ENCODE measurements at places on chromosomes 16 and 17.

GRCh38 chr17:57935833-57936807 is 19.1 kb downstream of the CUEDC1 start:
- DNase-seq = peak; percentile 53

DNA sequence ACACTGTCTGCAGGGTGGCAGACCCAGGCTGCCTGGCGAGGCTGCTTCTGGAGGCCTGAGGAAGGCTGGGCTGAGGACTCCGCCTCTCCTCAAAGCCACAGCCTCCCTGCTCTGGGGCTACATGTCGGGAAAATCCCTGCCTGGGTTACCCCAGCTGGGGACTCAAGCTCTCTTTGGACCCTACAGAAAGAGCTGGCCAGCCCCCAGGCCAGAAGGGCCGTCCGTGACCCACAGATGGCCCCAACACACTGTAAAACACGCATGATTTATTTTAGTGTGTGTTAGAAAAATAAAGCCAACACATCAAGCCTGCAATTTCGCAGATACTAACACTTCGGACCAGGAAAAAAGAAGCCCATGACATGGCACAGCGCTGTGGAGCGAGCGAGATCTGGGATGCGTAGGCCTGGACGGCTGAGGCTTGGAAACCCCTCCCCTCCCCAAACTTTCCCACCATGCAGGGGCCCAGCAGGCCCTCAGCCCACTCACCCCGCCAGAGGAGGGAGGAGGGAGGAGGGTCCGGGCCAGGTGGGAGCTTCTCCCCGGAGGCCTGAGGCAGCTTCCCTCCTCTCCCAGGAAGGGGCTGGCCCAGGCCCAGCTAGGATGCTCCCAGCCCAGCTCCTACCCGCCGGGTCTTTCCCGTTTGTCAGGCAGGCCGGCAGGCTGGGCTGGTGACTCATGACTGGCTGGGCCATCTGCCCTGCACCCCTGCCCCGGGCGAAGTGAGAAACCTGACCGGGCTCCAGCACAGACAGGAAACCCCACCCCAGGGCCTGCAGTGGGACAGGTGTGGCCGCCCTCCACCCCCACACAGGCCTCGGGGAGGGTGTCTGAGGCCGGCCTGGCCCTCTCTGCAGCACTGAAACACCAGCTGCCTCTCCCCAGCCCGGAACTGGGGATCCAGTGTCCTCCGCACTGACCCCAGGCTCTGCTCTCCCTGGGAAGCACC is 34.1 kb upstream of the SLC38A10 start:
- DNase-seq = peak; percentile 90

DNA sequence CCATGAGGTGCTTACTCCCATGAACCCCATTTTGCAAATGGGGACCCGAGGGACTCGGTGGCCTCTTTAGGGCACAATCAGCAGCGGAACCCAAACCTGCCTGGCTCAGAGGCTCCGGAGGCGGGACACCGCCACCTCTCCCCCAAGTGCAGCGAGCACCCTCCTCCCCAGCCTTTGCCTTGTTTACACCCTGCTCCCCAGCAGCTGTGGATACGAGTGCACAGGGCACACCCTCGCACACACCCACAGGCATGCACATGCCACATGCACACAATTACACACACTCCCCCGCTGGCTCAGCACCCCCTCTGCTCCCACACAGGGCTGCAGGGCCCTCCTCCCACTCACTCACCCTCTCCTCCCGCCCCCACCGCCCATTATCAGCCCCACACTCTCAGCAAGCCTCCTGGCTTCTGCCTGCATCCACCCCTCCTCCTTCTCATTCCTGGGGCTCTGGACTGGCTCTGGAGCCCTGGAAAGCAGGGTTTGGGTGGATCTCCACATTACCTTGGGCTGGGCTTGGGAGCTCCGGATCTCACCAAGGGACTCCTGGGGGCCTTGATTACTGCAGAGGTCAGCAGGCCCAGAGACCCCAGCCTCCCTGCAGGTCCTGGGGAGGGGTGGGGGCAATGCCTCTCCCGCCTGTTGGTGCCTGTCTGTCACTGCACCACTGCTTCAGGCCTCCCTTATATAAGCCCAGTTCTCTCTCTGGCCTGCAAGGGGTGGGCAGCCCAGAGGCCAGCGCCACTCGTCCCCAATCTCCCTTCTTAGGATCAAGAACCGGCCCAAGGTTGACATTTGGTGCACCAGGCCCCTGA is 6.4 kb downstream of the PDK2 start:
- no peak for DNase-seq

GRCh38 chr16:65545413-65545956 is 423.6 kb upstream of the CDH11 start:
- no peak for DNase-seq

DNA sequence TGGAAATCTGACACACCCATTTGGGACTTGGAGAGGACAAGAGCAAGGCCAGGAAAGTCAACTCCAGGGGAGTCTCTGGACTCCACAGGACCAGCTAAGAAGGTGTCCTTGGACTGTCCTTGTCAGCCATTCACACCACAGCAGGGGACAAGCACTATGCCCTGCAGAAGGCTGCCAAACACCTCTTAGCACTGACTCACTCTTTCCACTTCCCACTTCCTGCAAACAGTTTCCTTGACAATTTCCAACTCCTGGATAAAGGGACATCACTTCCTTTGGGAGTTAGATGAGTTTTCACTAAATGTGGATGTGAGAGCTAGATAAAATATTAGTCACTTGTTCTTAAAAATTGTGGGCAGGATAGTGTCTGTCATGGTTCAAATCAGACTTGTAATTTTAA is 37.8 kb upstream of the BCAR1 start:
- peak; percentile 74 for DNase-seq

GRCh38 chr16:17759451-17760390 is 289.0 kb upstream of the XYLT1 start:
- no peak for DNase-seq

- DNase-seq = no peak
Observed at GRCh38 chr16:7517496-7517895, 184.9 kb downstream of the RBFOX1 start.

- DNase-seq = peak; percentile 44
Observed at GRCh38 chr17:10041916-10042588, 137.0 kb upstream of the RCVRN start.

DNA sequence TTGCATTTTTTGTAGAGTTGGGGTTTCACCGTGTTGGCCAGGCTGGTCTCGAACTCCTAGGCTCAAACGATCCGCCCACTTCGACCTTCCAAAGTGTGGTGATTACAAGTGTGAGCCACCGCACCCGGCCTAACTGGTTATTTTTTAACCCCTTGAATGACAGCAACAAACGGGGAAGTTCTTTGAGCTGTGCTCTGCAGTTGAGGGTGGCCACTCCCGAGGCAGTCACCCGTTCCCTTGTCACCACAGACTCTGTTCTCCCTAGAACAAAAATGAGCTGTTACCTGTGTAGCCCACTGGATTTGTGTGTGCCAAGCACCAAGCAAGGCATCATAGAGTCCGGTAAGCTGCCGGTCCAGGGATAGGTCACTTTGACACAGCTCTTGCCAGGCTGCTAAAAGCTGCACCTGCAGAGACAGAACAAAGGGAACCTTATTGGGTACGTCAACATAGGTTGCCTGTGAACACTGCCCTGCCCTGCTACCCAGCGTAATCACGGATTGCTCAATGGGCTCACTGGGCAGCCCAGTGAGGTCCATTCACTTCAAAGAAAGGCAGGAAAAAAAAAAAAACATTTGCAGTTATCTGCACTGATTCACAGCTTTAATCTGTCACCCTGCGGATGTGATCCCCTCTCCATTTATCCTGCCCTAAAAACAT is 19.6 kb downstream of the COG7 start:
- no peak for DNase-seq

GRCh38 chr17:7859028-7859427 is 1.2 kb downstream of the CYB5D1 start:
- DNase-seq = no peak

DNA sequence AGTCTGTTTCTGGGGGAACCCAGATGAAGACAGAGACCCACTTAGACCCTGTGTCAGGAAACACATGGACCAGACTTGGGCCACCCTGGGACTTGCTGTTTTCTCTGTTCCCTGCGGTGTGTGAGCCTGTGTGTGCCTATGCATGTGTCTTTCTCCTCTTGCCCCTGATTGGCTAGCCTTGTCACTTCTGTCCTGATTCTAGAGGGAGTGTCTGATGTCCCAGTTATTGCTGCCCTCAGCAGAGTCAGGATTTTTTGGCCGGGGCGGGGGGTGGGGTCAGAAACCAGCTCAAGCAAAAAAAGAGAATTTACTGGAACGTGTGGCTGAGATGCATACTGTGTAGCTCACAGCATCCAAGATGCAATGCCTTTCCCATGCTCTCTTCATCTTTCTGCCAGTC is 30.5 kb downstream of the PLCG2 start:
- DNase-seq = no peak

GRCh38 chr17:75707079-75707571 is 14.1 kb upstream of the ITGB4 start:
- no peak for DNase-seq

DNA sequence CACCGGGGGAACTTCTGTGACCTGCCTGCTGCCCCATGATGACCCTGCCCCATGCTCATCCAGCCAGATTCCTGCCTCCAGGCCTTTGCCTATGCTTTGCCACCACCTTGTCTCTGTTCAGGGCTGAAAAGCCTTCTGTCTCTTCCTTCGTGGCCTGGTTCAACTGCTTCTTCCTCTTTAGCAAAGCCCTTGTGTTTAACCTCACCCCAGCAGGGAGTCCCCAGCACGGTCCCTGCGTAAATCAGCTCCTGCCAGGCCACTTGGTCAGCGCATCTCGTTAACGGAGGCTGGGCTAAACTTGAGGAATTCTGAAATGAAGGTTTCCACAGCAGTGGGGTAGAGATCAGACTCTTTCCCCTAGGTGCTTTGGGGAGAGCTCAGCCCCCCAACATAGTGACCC is 16.1 kb upstream of the KCNJ12 start:
- no peak for DNase-seq

DNA sequence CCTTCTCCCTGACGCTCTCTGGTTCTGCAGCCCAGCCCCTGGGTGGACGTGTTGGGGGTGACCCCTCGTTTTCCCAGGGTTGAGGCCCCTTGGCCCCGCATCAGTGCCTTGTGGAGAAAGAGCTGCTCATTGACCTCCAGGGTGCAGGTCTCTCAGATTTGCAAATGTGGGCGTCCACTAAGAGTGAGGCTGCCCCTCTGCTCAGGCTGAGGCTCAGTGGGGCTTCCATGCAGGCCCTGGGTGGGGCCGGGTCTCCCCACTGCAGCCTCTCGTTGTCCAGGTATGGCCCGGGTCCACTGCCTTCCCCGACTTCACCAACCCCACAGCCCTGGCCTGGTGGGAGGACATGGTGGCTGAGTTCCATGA is 9.0 kb downstream of the GAA start:
- no peak for DNase-seq

DNA sequence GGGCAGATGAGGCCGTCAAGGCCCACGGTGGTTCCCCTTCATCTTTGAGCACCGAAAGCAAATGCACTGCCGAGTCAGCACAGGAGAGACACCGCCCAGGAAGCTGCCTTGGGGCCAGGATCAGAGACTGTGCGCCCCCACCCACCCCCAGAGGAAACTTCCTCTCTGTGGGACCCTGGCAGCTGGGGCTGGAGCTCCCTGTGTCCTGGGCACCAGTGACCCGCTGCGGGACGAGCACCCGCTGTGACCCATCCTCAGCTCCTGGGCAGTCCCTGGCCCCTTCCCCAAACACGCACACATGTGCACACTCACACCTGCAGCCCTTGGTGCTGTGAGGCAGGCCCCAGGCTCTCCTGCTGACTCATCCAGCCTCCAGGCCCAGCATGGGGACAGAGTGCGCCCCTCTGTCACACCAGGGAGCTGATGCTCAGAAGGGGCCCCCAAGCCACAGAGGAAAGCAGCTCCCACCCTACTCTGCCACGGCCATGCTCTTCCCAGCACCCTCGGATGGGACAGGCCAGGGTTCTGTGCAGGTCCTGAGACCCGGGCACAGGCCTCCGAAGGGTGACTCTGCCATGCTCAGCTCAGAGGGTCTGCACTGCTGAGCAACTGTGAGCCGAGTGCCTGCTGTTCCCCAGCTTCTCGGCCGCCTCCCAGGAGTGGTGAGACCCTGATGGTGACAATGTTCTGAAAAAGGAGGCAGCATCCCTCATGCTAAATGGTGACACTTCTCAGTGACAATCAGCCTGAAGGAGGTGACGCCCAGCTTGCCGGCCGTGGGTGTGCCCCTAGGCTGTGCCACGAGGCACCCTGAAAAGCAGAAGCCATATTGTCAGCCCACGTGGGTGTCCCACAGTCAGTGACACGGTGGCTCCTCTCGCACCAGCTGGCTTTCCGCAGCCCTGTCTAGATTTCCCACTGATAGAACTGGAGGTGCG is 3.6 kb downstream of the PIEZO1 start:
- no peak for DNase-seq

DNA sequence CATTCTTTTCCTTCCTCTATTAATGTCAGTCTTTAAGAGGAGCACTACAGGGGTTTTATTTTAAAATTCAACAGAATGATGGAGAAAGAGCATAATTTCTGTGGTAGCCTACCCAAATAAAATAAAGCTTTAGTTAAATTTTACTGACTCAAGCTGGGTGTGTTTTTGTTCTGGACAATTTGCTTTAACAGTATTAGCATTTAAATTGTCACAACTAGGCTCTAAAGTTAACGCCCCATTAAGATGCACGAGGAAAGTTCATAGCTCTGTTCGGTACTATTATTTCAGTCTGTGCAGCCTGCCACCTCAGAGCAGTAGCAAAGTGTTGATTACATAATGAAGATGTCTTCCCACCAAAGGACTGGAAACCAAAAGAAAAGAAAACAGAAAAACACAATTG is 52.0 kb downstream of the CDK12 start:
- no peak for DNase-seq

- peak; percentile 33 for DNase-seq
Observed at GRCh38 chr17:66343531-66344078, 41.2 kb downstream of the PRKCA start.
